ENCODE measurements at places on chromosomes 7 and 10.
A peak's percentile ranks its signal among the peaks of the same experiment; 100 is the strongest.

DNA sequence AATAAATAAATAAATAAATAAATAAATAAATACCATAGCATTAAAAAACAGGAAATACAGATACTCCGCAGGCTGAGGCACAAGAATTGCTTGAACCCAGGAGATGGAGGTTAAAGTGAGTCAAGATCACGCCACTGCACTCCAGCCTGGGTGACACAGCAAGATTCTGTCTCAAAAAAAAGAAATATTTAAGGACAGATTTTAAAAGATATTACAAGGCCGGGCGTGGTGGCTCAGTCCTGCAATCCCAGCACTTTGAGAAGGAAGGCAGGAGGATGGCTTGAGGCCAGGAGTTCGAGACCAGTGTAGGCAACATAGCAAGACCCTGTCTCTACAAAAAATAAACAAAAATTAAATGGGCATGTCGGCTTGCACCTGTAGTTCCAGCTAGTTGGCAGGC is 17.5 kb upstream of the SNX8 start:
- no peak for DNase-seq

DNA sequence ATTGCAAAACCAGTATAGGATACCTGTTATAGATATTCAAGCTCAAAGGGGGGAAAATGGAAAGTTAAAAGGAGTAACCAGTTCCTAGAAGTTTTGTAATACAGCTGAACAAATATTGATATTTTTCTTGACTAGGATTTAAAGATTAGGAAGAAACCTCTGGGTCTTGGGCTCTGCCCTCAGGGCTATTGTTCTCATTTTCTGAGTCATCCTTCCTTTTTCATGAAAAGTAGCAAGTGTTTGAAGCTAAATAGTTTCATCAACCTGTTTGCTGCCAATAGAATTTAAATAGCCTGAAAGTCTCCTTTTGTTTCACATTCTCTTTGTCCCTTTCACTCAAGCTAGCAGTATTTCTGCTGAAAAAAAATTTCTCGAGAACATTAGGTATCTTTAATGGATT is 1061.1 kb upstream of the GHITM start:
- DNase-seq = no peak

DNA sequence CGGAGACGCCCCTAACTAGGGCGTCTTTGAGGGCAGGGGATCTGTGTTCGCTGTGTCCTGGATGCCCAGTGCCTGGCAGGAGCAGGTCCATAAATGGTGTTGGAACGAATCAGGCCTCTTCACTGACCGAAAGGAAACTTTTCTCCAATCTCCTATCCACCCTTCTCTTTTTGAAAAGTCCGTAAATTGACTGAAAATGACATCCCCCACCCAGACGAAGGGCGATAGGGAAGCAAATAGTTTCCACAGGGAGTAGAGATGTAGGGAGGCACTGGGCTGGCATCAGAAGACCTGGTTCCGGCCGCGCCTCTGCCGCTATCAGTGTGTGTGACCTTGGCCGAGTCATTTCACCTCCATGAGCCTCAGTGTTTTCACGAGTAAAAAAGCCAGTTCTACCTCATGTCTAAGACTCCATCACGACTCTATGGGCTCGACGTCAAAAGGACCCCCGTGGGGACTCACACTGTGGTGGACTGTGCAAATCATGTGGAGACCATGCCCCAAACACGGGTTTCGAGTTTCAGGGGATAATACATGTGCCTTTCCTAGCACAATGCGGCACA is 497 bp upstream of the RAB11FIP2 start:
- no peak for DNase-seq

GRCh38 chr10:115948465-115948864 is 324.5 kb downstream of the GFRA1 start:
- DNase-seq = no peak

GRCh38 chr10:21496343-21497176 is 28.9 kb downstream of the SKIDA1 start:
- DNase-seq = peak; percentile 78

GRCh38 chr7:149060156-149060555 is 30.4 kb downstream of the ZNF786 start:
- DNase-seq = no peak

DNA sequence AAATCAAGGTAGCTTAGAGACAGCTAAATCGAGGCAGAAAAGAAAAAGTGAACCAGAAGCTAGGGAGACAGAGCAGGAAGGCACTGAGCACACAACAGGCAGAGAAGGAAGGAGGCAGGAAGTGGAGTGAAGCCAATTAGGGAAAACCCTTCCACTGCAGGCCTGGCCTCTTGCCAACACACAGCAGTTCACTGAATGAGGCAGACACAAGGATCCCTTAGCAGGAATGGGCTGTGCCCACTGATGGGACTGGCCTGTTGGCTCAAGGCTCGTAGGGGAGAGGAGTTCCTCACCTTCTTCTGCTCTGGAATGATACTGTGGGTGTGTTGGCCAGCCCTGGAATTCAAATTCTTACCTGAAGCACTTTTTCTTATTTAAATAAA is 220.3 kb upstream of the STK17A start:
- peak; percentile 47 for DNase-seq

GRCh38 chr10:20682782-20683181 is 214.3 kb downstream of the NEBL start:
- no peak for DNase-seq

GRCh38 chr7:107049971-107050532 is 5.5 kb downstream of the PRKAR2B start:
- no peak for DNase-seq

GRCh38 chr7:7136466-7137381 is 45.6 kb upstream of the C1GALT1 start:
- DNase-seq = no peak

DNA sequence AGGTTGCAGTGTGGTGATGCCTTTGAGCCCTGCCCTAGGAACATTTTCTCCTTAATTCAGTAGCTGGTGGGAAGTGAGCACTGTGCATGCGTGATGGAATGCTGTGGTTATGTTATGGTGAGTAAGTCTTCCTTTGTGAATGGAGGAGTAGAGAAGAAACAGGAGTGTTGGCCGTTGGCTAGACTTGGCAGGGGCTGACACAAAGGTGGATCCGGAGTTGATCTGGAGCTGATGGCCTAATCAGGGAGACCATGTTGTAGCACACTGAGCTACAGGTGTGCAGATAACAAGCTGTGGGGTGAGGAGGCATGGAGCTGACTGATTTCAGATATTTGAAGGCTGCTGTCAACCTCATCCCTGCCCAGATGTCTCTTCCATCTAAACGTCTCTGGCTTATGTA is 122.3 kb downstream of the CNNM2 start:
- DNase-seq = no peak

DNA sequence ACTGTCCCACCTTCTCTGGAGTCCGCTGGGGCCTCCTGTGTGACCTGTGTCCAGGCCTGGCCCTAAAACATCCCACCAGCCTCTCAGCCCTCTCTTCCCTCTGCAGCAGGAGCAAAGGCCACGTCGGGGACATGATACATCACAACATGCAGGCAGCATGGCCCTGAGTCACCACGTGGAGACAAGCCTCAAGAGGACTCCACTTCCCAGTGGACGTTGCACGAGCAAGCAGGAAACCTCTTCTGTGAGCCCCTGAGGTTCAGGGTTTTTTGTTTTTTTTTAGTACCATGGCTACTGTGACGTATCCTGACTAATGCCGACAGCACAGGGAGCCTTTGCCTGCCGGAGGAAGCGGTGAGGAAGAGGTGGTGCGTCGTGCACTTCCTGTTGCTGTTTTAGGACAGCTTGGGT is 165.9 kb downstream of the DNAJB6 start:
- DNase-seq = no peak

DNA sequence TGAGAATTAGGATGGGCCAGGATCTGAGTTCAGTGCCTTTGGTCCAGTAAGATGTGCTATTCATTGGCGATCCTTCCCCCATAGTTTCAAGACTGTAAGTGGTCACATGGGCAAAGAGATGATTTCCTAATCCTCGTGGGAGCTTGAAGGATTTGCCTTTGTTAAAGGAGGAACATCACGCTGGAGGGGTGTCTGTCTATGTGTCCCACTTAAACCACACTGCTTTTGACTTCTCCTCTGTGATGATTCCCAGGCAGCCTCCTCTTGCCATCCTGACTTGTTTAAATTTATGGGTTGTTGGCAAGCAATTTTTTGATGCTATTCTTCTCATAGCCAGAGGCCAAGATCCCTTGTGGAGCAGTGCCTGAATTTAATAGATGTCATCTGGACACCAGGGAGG is 154.0 kb downstream of the TCF7L2 start:
- no peak for DNase-seq

DNA sequence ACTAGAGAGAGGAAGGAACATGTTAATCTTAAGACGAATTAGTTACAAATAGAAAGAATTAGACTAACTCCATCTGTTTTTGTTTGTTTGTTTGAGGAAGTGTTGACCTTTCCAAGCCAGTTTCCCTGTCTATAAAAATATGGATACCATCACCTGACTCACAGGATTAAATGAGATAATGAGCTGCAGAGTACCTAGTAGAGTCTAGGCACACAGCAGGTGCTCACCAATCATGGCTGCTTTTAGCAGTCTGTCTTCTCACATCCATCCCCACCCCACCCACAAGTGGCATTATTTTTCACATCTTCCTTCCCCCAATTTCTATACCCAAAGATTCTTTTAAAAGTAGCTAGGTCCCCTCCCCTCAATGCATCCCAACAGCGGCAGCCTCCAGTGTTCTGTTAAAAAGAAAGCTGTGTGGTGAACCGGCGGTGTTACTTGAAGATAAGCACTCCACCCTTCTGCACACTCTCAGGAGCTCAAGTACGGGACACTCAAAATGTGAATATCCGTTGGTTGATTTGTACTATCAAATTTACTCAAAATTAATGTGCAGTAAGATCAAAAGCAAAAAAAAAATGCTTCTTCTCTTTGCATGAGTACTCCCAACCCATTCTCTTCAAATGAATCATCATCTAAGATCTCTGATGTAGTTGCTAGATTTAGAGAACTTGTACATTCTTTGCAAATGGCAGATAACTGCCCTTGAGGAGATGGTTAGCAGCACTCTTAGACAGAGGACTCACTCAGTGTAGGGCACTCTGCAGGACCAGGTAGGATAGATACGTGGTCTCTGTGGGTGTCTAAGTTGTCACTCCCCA is 145.4 kb upstream of the ASAH2 start:
- DNase-seq = no peak

DNA sequence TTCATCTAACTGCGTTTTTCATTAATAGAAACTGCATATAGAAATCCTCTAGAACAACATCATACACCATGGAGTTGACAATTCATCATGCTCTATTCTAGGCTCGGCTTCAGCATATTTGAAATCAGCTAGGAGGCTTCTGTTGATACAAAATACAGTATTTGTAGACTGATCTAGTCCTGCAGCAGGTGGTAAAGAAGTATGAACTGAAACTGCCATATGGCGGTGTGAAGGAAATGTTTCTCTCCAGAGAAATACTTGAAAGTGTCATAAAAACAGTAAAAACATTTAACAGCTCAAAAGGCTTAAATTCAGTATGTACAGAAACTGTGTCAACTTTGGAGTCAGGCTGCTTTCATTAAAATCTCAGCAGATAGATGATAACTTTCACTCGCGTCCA is 32.0 kb upstream of the MYO3A start:
- DNase-seq = no peak

DNA sequence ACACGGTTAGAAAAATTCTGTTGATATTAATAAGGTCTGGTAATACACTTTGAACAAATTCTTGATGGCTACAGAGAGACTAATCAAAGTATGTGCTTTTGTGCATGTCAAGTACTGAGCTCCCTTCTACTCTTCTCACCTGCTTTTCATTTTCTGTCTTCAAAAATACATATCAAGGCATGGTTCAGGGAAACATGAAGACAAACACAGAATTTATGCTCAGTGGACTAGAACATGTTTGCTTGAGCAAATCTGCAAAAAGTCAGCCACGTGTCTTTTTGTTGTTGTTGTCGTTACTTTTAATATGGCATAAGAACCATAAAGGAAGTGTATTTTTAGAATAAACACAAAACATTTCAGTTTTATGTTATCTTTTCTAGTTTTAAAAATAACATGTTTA is 21.9 kb downstream of the CDK13 start:
- DNase-seq = no peak

DNA sequence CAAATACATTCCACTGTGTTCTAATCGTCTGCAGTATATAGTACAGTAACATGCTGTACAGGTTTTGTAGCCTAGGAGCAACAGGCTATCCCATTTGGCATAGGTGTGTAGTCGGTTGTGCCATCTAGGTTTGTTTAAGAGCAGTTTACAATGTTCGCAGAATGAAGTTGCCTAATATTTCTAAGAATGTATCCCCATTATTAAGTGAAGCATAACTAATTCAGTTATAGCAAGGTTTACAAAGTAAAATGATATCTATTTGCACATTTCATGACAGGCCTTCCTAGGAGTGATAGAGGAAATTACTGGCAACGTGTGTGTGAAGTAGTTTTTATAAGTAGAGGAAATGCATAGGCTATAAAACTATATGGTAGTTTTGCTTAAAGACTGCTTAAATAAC is 4.0 kb downstream of the CREM start:
- DNase-seq = no peak

DNA sequence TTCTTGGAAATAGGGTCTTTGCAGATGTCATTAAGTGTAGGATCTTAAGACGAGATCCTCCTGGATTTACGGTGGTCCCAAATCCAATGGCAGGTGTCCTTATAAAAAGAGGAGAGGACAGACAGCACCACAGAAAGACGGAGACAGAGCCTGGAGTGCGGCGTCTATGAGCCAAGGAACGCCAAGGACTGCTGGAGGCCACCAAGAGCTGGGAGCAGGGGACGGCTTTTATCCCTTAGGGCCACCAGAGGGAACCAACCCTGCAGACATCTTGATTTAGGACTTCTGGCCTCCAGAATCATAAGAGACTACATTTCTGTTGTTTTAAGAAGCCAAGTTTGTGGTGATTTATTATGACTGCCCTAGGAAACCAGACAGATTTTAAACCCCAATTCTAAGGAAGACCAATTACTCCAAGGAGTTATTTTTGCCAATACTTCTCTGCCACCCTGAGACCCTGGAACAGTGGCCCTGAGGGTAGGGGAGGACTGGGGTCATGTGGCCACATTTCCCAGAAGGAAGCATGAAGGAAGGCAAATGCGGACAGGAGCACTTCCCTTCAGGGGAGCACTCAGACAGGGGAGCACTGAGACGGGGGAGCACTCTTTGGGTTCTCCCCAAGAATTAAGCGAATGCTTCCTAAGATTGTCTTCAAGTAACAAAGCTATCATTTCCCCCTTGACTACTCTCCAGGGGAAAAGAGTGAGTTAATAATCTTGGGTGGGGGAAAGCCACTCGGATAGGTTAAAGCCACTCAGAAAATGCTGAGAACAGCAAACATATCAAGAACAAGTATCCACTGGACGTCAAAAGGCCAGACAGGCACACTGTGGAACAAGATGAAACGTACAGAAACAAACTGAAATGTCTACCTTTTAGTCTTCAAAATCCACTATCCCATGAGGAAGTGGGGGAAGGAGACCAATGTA is 67.5 kb downstream of the CHST15 start:
- peak; percentile 43 for DNase-seq

DNA sequence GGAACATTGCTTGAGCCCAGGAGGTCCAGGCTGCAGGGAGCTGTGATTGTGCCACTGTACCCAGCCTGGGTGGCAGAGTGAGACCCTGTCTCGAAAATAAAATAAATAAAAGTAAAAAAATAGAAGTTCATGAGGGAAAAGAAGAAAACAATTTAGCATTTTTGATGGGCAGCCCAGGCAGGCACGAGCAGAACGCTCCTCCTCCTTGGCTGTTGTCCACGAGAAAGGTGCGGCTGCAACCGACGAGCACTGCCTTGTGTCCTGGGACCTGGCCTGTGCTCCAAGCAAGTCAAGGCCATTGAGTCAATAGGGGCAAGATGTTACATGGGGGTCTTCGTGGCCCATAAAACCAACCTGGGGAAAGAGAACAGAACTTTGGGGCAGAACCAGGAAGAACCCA is 25.6 kb downstream of the EBF3 start:
- DNase-seq = no peak
